Stromal cell of bone marrow (primary cell): ENCODE measurements at places on chromosomes 2 and 18.

- DNase-seq = no peak
These were observed 65.1 kb upstream of the YWHAQ start for GRCh38 chr2:9695941-9696340.

- no peak for DNase-seq
These were observed 8.4 kb upstream of the RNF125 start for GRCh38 chr18:32010124-32010721.

GRCh38 chr2:141569941-141570340 is 560.9 kb downstream of the LRP1B start:
- DNase-seq = no peak

GRCh38 chr2:157150747-157151146 is 106.8 kb upstream of the GALNT5 start:
- peak; percentile 41 for DNase-seq

- no peak for DNase-seq
These were observed 43.4 kb downstream of the PLCL1 start for GRCh38 chr2:197847651-197848401.

GRCh38 chr2:263774-264492 is at the start of gene SH3YL1:
TSS of gene SH3YL1 (minus strand) at chr2:264032. CDS start at chr2:263984, 48 bp downstream.
- no peak for DNase-seq
